ENCODE measurements at places on chromosomes 4 and X. TPM values are rescaled to one million over a fixed set of nuclear protein-coding genes. Genes with fewer than 3 reads are reported as not detected.

PLAC1 gene
- total RNA-seq: not detected

ZFP42 gene
- not detected for total RNA-seq

KLHL13 gene
- 13.8 TPM for total RNA-seq

DNA sequence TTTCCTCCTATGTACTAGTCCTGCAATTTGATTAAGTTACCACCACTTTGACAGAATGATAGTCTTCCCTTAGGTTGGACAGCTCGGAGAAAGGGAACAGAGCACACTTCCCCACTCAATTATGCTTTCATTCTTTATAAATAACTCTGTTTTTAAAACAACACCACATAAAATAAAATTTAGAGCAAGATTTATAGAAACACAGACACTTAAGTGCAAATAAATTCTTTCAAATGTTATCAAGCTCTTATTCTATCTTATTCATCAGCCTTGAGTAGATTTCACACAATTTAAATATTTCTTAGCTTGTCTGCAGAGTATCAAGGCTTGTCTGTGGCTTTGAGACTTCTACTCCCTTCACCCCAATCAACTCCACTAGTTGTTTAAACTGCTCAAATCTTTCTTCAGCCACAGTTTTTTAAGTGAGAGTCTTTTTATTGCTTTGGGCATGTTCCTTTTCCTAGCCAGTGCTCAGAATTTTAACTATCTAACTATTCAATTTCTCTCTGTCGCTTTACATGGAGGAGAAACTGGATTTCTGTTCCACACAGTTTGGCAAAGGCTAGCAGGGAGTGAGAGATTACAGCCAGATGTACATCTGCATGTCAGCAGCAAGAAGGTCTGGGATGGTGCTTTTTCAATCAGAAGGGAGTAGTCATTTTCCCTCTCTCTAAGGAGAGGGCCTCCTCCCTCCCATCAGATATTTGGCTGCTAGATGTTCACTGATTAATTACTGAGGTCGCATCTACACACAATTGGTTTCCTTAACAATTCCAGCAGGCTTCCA lies 53.1 kb upstream of the PLAC1 start:
- peak; percentile 72 for DNase-seq
- H3K27ac ChIP-seq: no peak overlapping the region
- no peaks in the 10 kb centered on the region for H3K27me3 ChIP-seq
- H3K4me1 ChIP-seq: no peaks in the 10 kb centered on the region

GRCh38 chr4:150368667-150369066 lies 213.3 kb upstream of the MAB21L2 start:
- H3K4me3 ChIP-seq: no peak overlapping the region
- no peaks in the 10 kb centered on the region for H3K27me3 ChIP-seq
- H3K36me3 ChIP-seq: no peaks in the 10 kb centered on the region
- no peak overlapping the region for H3K27ac ChIP-seq

ZNF711 gene
- total RNA-seq: 1.5 TPM

Measured in osteoblast (primary cell).